ENCODE measurements at places on chromosomes 2 and 18. TPM values are rescaled to one million over a fixed set of nuclear protein-coding genes. Genes with fewer than 3 reads are reported as not detected.

CASP10 gene
- total RNA-seq: 16.6 TPM

SCYGR6 gene
- not detected for total RNA-seq

CCDC141 gene
- 2.8 TPM for total RNA-seq

FAM228A gene
- total RNA-seq: 1.2 TPM

AFF3 gene
- total RNA-seq: 25.6 TPM

RGPD3 gene
- 0.10 TPM for total RNA-seq

ABHD3 gene
- 16.5 TPM for total RNA-seq

GNAL gene
- 19.4 TPM for total RNA-seq

FBXO48 gene
- 0.96 TPM for total RNA-seq

ELOA2 gene
- not detected for total RNA-seq

KIF5C gene
- total RNA-seq: 14.3 TPM

All from ureter (tissue), 1 donor.